ENCODE measurements at places on chromosomes 1 and 21.

DNA sequence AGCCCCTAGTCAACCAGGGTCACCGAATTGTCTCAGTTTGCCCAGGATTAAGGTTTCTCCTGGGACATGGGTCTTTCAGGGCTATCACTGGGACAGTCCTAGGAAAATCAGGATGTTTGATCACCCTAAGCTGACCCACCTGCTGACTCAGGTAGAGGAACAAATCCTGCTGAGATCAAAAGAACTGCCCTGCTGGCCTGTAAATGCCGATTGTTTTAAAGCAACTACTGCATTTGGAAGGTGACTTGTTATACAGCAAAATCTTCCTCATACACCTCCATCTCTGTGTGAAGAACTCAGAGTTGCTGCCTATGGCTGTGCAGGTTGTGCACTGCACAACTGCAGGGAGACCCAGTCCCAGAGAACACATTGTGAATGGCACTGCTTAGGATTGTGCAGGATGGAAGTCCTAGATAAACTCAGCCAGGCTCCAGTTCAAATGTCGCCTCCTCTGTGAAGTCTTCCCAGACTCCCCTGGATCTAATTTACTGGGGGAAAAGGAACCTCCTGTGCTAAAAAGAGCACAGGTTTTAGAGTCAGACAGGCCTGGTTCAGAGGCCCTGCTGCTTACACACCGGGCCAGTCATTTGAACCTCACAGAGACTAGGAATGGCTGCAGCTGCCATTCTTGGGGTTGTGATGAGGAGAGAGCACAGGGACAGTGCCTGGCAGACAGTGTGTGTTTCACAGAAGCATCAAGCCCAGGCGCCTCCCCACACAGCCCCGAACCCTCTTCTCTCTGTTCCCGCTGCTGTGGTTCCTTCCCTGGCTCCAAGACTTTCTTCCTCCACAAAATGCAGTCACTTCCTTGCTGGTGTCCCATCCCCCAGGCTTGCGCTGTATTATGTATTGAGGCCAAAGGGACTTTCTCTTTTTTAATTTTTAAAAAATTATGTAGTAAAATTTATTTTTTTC is 23.2 kb upstream of the LRP8 start:
- DNase-seq: no peak

DNA sequence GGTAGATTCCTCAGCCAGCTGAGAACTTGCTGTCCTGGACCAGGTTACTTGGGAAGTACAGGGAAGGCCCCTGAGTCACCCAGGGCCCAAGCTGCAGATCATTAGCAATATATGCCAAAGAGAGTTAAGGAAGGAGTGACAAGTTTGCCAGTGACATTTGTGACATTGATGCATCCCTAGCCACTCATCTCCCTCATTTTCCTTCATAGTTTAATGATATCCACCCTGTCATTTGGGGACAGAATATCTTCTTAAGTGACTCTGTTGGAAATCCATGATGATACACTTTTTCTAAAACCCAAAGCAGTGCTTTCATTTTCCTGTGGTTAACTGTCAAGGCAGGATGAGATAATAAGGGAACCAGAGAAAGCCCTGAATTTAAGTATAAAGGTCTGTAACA is 3.2 kb downstream of the TNN start:
- no peak for DNase-seq

DNA sequence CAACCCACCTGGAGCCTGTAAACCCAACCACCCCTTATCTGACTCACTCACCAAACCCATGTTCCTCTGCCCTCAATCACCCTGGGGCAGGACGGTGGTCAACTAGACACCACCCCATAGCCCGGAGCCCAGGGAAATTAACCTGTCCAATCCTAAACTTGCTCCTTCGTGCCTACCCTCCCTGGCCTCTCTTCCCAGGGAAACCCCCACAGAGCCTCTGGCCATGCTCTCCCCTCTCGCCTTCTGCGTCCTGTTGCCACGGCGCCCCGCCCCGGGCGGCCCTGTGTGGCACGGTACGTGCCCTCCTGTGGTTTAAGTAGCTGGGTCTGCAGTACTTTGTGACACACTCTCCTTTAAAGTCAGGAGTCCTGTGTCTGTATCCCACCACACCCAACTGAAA is 4.0 kb upstream of the FTCD start:
- DNase-seq: no peak

GRCh38 chr1:53145942-53146708 is 3.7 kb upstream of the SLC1A7 start:
- DNase-seq: no peak

DNA sequence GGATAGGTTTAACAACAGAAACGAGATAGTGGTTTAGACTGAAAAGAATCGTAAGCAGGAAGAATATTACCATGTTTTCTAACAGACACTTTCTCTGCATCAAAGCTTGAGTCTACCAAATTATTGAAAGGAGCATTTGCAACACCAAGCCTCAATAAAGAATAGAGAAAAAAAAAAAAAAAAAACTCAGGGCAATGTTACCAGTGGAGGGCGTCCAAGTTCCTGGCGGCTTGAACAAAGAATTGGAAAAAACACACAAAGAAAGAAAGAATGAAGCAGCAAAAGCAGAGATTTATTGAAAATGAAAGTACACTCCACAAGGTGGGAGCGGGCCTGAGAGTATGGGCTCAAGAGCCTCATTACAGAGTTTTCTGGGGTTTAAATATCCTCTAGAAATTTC is 686.5 kb upstream of the ADGRL2 start:
- no peak for DNase-seq

DNA sequence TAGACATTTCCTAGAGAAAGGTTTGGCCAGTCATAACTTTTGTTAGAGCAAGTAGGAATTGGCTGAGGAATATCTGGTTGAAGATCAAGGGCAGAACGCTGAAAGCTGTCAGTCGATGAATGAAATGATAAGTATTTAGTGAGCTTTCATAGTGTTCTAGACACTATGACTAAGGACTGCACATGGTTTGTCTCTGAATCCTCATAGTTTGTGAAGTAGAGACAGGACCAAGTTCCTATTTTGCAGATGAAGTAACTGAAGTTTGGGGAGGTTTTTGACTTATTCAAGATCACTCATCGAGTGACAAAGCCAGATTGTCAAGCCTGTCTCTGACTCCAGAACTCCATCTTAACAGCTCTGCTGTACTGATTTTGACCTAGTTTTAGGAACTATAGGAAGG is 4.7 kb downstream of the ELOA start:
- no peak for DNase-seq

- DNase-seq: no peak
Observed at GRCh38 chr1:200512191-200512590, 102.4 kb upstream of the ZNF281 start.

GRCh38 chr1:154911691-154912550 is 24.6 kb downstream of the PMVK start:
- DNase-seq: no peak

DNA sequence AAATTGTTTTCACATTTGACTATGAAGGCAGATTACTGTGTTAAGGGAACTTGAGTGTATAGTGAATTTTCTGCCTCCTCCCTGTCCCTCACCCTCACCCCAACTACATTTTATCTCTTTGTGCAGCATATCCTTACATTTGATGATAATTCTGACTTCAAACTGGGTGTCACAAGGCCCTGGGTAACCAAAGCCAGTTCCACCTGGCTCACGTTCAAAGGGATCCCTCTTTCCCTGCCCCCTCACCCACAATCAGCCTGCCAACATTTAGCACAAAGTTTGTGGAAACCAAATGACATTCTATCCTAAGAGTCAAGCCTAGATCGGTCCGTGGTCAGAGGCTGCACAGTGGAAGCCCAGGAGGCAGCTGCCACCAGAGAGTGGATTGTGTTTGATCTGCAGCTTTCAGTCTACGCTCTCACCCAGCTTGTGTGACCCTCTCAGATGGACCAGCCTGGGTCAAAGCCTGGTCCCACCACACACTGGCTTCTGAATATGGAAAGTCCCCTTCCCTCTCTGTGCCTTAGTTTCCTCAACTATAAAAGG is 10.3 kb downstream of the KIAA0040 start:
- no peak for DNase-seq

DNA sequence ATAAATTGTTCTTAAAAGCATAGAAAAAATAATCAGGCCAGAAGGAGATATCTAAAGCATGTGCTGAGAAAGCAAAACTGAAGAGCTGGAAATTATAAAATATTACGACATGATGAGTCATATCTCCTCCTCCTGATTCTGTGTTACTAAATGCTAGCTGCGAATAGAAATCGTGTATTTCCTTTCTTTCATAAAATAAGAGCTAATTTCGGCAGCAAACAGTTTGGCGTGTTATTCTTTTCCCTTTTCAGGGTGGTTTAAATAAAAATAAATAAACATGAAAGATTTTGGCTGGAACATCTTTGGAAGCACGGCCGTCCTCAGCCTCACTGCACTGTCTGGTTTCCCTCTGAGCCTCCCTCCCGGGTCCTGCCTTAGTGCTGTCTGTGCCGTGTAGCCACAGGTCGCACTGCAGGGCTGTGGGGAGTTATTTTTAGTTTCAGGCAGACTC is 56.0 kb downstream of the ADARB1 start:
- DNase-seq: no peak

DNA sequence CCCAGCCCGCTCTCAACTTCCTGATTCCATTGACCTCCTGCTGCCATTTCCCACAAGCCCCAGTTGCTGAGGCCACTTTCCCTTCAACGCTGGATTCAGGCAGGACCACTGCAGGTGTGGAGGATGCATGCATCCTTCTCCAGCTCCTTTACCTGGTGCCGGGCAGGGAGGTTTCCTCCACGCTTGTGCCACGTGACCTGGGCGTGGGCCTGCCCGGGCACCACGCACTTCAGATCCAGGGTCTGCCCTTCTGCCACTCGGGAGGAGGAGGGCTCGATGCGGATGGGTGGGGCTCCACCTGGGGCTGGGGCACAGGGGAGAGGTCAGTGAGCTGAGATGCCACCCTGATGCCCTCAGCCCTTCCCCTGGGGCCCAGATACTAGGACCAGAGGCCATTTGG is 31.9 kb downstream of the LDLRAD2 start:
- no peak for DNase-seq

GRCh38 chr1:155934936-155935590 is 850 bp upstream of the KHDC4 start:
- no peak for DNase-seq

DNA sequence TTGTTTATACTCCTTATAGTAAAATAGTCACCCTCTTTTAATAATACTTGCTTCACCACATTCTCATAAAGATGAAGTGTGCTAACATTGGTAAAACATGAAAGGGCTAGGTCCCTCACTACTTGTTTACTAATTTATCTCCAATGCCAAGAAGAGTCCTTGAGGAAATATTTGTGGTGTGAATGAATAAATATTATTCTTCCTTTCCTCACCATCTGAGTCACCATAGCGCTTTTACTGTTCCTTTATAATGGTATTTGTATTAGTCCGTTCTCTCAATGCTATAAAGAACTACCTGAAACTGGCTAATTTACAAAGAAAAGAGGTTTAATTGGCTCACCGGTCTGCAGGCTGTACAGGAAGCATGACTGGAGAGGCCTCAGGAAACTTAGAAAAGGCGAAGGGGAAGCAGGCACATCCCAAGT is 222.8 kb upstream of the ZRANB2 start:
- DNase-seq: no peak

DNA sequence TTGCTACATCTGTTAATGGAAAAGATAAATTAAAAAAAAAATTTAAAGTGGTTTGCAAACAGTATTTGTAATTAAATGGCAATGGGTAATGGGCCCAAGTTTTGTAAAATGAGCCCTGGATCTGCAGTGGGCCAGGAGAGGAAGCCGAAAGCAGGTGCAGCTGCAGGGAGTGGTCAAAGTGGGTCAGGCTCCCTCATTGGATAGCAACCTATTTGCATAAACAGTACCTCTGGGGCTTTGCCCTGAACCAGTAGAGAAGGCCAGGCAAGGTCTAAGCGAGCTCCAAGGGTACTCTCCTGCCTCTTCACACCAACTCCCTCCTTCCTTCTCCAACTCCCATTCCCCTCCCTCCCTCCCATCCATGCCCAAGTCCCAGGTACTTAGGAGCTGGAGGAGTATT is 138.9 kb downstream of the HMGB4 start:
- no peak for DNase-seq

- DNase-seq: no peak
Observed at GRCh38 chr1:220497220-220497947, 30.6 kb upstream of the MARK1 start.

DNA sequence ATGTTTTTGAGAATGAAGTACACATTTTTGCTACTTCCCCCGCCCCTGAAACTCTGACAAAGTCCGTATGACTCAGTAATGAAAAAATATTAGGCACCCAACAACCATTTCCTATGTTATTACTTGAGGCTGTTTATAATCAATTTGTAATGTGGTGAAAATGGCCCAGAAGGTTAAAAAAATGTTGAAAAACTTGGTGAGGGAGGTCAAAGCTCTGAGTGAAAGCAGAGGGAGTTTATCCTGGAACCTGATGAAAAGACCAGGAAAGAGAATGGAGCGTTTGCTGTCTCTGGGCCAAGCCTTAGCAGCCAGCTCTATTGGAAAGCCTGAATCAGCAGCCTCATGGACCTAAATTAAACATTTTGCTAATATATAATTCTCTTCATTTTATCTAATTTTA is 367.7 kb upstream of the NEGR1 start:
- no peak for DNase-seq

GRCh38 chr1:239814306-239814881 is 277.3 kb upstream of the FMN2 start:
- DNase-seq: no peak

DNA sequence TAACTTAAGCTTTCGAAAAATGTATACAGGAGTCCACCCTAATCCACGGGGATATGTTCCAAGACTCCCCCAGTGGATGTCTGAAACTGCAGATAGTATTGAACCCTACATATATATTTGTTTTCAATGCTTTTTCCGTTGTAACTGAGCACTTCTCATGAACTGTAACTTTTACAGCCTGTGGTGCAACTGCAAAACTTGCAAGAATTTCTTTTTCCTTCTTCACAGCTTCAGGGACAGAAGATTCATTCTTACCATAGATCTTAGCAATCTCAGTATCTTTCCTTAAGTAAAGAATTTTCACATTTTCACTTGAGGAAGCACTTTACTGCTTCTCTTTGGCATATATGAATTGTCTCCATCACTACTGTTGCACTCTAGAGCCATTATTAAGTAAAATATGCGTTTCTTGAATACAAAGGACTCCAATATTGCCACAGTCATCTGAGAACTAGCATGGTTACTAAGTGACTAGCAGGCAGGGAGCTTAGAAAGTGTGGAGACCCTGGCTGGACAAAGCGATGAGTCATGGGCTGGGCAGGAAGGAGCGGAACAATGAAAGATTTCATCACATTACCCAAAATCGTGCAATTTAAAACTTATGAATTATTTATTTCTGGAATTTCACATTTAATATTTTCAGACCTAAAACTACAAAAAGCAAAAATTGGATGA is 14.1 kb downstream of the DPYD start:
- DNase-seq: no peak

GRCh38 chr1:164930833-164931232 is 371.8 kb downstream of the PBX1 start:
- DNase-seq: no peak

GRCh38 chr1:151840421-151840820 is 801 bp upstream of the C2CD4D start:
- no peak for DNase-seq
